Mesothelial cell of epicardium (in vitro differentiated cells): ENCODE measurements at places on chromosomes 3 and 15. TPM values are rescaled to one million over a fixed set of nuclear protein-coding genes. Genes with fewer than 3 reads are reported as not detected.

- DNase-seq: no peak
Observed at GRCh38 chr15:27706300-27706699, 392.8 kb downstream of the OCA2 start.

DNA sequence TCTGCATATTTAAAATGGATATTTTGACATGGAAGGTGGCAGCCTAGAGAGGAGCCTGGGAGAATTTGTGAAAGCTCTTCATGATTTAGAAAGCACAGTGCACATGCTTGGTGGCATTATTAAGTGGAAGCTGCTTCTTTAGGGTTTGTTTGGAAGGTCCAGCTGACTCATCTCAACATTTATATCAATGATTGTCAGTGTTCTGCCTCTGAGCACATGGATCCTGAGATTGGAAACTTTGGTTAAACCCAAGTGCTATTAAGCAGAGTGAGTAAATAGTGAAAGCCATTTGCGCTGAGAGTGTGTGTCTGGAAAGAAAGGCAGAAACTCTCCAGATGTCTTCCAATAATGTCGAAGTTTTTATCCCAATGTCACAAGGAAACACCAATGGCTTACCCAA, 7.4 kb downstream of the NOX5 start:
- no peak for DNase-seq

ECT2 gene
- 20.9 to 22.6 TPM (median 21.9 TPM) in 3 replicates for total RNA-seq

- DNase-seq: no peak
Observed at GRCh38 chr3:194396539-194396858, 2.6 kb downstream of the GP5 start.

DNA sequence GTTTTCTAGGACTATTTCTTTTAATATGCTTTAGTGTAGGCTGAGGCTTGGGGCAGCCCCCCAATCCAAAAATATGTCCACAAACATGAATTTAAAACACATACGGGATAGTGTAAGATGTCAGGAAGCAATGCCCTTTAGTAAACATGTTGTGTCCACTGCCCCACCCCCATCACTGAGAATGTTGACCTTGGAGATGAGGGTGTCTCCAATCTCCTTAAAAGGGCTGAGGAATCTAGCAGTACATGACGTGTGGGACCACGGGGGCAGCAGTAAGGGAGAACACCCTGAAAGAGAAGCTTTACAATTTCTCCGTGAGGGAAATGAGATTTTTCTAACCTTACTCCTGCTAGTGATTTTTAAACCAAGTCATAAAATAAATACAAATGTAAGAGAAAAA, 84.7 kb downstream of the SQOR start:
- DNase-seq: no peak

MORC1 gene
- 0.13 to 0.18 TPM in 2 of 3 replicates, not detected in the other for total RNA-seq

- no peak for DNase-seq
Observed at GRCh38 chr15:23578521-23579150, 13.2 kb downstream of the MKRN3 start.

GRCh38 chr3:30114918-30115317, 491.5 kb upstream of the TGFBR2 start:
- DNase-seq: no peak

CDCP1 gene
- total RNA-seq: 1.3 to 1.4 TPM (median 1.3 TPM) in 3 replicates

- no peak for DNase-seq
Observed at GRCh38 chr15:74777769-74778598, 3.9 kb upstream of the CSK start.

TTC23 gene
- 32.3 to 34.6 TPM (median 34.0 TPM) in 3 replicates for total RNA-seq

GRCh38 chr3:162183440-162183839, 686.8 kb downstream of the OTOL1 start:
- no peak for DNase-seq

GHRL gene
- total RNA-seq: 0.73 to 1.9 TPM (median 0.96 TPM) in 3 replicates

DNA sequence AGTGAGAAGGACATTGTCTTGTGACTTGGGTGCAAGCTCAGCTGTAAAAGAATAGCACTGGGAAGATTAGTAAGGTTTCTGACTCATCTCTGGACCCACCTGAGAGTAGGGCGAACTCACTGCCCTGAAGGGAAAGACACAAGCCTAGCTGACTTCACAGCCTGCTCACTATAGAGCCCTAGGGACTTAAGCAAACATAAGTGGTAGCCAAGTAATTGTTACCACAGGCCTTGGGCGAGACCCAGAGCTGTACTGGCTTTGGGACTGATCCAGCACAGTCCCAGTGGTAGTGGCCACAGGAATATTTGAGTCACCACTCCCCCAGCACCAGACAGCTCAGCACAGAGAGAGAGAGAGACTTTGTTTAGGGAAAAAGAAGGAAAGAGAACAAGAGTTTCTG, 429.9 kb downstream of the TBL1XR1 start:
- no peak for DNase-seq

DNA sequence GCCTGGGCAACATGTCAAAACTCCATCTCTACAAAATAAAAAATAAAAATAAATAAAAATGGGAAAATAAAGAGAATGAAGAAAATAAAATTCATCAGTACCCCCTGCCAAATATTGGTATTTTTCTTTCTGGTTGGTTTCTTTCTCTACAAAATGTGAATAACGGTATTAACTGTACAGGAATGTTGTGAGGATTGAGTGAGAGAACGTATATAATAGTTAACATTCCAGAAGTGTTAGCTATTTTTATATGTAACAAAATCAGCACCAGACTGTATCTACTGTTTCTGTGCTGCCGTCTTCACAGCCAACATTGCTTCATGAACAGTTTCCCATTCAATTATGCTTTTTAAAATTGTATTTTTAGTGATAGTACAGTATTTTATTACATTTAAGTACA, 25.5 kb upstream of the RNU6-1 start:
- DNase-seq: no peak

DNA sequence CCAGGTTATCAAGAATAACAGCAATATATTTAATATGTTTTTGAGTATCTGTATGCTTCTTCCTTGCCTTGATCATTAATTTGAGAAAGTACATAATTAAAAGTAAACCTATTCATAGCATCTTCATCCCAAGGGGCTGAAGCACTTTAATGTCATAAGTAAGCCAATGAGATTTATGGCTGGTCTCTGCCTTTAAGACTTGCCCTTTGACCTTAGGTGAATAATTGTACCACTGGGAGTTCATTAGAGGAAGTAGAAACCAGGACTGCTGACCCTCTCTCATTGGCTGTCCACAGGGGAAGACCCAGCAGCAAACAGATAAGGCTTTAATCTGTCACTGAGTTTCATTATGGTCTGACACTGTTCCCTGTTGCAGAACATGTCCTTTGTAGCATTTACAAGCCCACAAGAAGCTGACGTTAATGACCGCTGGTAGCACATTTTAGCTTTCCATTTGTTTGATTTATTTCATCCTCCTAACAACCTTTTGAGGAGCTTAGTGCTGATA, 16.3 kb upstream of the ERC2 start:
- DNase-seq: no peak

- DNase-seq: peak; percentile 59
Observed at GRCh38 chr15:63501256-63502089, 2.9 kb upstream of the USP3 start.

GRCh38 chr3:4416961-4417360, 50.1 kb downstream of the SUMF1 start:
- no peak for DNase-seq

DNA sequence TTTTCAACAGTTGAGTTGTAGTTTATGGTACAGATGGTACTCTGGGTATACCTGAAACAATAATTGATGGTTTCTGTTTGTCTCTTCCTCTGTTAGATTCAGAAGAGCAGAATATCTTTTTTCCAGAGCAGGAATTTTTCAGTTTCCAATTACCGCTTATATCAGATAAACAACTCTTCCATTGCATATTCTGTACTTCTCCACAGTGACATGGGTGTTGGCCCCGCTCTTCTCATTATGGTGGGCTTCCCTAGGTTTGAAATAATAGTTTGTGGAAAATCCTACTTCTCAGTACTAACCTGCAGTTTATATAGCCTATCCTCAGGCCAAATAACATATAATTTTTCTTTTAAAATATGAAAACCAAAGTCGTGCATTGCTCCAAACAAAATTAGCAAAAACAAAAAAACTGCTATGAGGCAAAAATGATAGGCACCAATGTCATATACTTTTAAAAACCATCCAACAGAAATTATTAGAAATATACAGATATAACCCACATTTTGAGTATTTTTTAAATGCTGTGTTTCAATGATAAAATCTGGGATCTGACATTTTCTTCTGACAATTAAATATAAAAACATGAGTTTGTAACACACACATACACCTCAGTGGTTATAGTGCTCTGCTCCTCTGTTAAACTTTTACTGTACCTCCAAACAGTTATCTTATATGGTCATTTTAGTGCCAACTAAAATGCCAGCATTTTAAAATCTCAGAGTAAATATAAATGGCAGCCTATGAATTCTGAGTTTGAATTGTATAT, 56.8 kb downstream of the CMSS1 start:
- no peak for DNase-seq

GRCh38 chr3:45773714-45774449, 22.5 kb downstream of the SLC6A20 start:
- no peak for DNase-seq

DNA sequence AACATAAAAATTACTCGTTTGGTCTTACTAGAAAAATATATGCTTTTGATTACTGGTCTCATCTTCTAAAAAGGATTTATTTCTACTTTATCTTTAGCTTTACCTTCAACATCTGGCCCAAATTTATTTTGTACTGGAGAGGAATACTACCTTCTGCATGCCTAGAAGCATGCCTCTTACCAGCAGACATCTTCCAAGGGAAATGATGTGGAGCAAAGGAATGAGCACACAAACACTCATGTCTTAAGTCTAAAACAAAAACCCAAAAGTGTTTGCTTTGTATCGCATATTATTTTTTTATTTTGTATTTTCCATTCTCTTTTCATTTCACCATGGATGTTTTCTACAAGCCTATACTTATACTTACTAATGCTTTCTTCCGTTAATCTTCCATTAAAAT, 304.6 kb upstream of the KCNMB2 start:
- no peak for DNase-seq

DNA sequence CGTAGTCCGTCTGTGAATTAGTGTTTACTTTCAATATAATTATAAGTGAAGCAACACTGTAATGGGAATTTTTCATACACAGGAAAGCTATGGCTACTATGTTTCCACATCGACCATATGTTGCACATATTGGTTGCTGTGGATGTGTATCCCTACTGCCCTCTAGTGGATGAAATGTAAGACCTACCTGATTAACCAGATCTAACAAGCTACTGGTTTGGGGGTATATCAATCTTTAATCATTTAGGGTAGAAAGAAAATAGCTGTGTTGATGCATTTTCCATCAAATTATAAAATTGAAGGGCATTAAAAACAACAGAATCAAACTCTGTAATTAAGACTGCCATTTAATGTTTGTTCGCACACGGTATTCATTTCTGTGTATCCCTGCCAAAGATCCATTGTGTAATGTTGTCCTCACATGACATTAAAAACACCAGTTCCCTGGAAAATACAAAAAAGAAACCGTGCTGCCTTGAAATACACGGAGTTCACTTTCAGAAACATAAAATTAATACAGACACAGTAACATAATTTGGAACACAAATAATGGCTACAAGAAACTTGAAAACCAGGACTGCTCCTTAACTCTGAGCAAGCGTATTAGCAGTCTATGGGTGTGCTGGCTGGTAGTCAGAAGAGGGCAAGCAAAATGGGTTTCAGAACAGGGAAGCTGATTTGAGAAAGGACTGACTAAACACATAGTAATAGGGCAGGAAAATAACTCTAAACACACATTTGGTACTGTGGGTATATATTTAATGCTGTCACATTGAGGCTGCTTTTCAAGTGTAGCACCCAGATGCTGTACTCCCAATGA, 125.1 kb downstream of the TIGIT start:
- no peak for DNase-seq

DNA sequence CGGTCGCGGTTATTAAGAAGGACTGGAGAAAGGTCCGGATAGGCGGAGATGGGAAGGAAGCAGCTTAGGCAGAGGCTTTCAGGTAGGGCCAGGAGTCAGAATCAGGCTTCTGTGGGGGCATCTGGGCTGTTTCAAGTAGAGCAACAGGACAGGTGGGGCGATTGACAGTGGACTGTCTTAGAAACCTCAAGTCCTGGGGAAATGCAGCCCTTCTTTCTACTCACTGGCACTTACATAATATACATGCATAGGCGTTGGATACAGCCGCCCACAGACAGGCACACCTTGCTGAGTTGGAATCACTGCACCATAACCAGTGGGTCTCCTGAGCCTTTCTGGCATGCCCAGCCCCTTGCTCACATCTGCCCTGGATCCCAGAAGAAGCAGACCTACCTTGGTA, 730 bp downstream of the MYD88 start:
- DNase-seq: no peak

NOX5 gene
- 0.07 to 0.20 TPM (median 0.14 TPM) in 3 replicates for total RNA-seq

MESD gene
- 33.6 to 35.2 TPM (median 34.9 TPM) in 3 replicates for total RNA-seq

- DNase-seq: no peak
Observed at GRCh38 chr15:94395640-94396039, 164.3 kb downstream of the MCTP2 start.

GRCh38 chr3:25420147-25420546, 7.9 kb upstream of the RARB start:
- DNase-seq: no peak

GRCh38 chr3:21484057-21484827, 266.8 kb downstream of the ZNF385D start:
- DNase-seq: peak; percentile 29

DNA sequence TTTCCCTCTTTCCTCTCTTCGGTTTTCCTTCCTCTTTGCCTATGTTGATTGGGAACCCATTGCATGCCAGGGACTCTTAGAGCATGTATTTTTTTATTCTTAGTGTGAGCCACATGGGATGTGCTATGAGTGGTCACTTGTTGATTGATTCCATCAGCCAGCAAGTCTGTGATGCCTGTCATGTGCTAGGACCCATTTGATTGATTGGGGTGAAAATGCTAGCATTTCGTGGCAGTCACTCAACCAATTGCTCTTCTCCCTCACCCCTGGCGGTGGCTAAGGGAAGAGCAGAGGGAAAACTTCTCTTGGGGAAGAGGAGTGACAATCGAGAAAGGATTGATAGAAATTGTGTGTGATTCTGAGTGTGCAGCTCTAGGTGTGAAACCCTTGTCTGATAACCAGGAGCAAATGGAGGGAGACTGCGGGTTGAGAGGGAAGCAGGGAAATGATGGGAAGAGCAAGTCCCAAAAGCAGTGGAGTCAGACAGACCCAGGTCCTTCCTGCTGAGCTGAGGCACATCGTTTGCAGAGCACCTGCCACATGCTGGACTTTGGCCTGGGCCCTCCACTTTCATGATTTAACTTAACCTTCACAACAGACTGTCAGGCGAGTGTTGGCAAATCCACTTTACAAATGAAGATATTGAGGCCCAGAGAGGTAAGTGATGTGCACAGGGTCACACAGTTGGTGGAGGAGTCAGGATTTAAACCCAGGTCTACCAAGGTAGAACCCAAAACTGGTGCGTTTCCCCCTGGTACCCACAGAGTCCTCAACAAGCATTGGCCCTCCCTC, 40.0 kb downstream of the SLC6A11 start:
- no peak for DNase-seq
